ENCODE measurements at places on chromosomes 5 and 9.

DNA sequence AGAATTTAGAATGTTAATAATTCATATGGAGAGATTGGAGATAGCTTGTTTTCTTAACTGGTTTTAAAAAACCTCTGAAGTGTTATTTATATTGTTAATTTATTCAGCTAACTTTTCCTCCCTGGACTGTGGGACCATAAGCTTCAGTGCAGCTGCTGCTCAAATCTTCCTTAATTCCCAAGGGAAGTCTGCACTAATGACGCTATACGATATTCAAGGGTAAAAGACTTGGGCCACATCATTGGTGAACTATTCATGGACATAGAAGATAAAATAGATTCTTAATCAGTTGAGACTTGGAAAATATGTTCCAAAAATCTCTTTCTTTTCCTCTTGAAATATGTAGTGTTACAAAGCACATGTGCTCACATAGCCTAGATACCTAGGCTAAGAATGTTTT is 31.1 kb upstream of the GAS1 start:
- no peak for DNase-seq

GRCh38 chr9:120885958-120886357 is 9.0 kb upstream of the PHF19 start:
- no peak for DNase-seq

GRCh38 chr5:71533615-71534014 is 53.5 kb upstream of the MCCC2 start:
- DNase-seq = no peak

DNA sequence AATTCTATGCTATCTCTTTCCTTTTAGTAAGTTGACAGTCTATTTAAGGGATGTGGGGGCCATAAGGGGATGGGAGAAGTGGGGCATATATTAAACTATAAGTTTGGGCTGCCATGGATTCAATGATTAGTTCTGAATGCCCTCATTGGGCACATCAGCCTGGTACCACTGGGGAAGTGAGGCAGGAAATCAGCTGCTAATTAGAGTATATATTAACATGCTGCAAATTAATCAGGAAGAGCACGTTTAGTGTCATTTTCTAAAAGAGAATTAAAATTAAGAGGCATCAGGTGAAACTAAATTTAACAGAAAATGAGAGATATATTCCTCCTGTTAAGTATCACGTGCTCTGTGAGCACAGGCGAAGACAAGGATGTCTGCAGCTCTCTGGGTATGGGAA is 123.0 kb upstream of the GNA14 start:
- DNase-seq = no peak

- DNase-seq = no peak
These were observed 48.2 kb downstream of the OXCT1 start for GRCh38 chr5:41822036-41822435.

DNA sequence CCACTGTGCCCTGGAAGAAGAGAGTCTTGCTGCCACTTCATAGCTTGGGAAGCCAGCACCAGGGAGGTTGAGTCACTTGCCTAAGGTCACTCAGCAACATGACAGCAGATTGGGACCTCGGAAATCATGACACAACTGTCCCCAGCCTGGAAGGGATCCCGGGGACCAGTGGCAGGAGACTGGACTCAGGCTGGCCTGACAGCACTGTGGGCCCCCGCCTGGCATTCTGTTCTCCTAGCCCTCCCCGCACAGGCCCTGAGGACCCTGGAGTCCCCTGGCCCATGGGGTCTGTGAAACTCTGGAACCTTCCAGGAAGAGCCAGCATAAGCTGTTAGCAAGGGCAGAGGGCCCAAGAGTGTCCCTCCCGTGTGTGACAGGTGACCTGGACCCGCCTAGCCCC is 64.9 kb downstream of the COL5A1 start:
- DNase-seq = no peak

DNA sequence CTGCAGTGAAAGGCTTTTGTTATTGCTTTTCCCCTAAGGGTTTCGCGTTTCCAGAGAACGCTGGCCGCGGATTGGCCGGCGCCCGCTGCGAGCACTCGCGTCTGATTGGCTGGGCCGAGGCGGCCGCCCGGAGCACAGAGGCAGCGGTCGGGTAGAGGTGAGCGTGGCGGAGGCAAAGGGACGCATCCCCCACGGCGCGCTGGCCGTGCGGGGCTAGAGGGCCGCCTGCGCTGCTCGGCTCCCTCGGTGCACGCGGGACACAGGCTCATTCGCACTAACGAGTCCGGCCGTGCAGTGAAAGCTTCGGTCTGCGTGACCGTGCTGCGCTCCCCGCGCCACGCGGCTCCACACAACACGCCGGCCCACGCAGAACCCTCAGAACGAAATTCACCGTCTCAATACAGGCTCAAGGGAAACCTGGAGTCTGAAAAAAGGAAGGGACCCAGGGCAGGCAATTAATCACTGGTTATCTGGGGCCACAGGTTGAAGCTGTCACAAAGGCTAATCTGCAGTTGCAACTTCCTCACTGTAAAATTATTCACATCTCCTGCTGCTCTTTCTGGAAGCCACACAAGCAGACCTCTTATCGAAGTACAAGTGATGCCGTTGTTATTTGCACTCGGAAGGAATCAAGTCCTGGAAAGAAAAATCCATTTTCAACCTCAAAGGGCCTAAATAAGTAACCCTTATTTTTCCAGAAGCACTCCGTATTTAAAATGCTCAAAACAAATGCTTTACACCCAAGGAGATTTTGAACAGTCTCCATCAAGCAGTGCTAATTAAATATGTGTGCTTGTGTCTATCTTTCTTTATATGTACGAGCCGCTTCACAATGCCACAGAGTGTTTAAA is 94.6 kb downstream of the ZNF608 start:
- no peak for DNase-seq

- no peak for DNase-seq
These were observed 16.9 kb upstream of the CPLX2 start for GRCh38 chr5:175854231-175855040.

GRCh38 chr5:144465441-144465840 is 294.8 kb downstream of the KCTD16 start:
- DNase-seq = no peak

GRCh38 chr5:124948062-124948753 is 201.8 kb upstream of the ZNF608 start:
- DNase-seq = no peak
